Activated T-cell treated with anti-CD3 and anti-CD28 coated beads, Interleukin-2, amount 50 U/mL, for 24 hours (primary cell): ENCODE measurements at places on chromosomes 16 and 17.
A peak's percentile ranks its signal among the peaks of the same experiment; 100 is the strongest.

DNA sequence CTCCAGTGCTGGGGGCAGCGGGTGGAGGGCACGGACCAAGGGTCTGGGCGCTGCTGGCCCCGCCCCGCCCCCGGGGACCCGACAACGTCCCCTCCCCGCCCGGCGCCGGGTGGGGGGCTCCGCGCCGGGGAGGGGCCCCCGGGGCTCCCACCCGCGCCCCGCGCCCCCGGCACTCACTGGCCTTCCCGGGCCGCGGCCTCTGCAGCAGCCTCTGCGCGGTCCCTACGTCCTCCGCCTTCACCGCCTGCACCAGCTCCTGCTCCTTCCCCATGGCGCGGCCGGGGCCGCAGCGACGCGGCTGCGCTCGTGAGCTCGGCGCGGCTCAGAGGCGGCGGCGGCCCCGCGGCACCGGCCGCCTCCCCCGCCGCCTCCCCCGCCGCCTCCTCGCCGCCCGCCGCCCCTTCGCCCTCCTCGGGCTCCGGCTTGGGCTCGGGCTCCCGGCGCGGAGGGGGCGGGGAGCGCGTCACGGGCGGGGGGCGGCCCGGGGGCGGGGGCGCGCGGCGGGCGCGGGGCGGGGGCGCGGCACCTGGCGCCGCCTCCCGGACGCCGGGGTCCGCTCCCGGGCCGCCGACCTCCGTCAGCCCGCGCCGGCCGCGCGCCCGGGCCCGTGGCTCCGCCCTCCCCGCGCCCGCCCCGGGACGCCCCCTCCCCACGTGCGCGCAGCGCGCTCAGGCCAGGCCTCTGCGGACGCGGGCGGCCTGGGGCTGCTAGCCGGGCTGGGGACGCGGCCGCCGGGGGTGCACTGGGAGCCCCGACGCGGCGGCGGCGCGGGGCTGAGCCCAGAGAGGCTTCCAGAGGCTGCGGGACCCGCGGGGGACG, at the start of gene CASKIN1:
TSS of gene CASKIN1 (minus strand) at position 444 of the 819 bp plus-strand sequence. CDS start at position 271, 173 bp downstream.
- no peak for DNase-seq

GRCh38 chr16:74111456-74111982, 185.1 kb upstream of the PSMD7 start:
- DNase-seq = no peak

DNA sequence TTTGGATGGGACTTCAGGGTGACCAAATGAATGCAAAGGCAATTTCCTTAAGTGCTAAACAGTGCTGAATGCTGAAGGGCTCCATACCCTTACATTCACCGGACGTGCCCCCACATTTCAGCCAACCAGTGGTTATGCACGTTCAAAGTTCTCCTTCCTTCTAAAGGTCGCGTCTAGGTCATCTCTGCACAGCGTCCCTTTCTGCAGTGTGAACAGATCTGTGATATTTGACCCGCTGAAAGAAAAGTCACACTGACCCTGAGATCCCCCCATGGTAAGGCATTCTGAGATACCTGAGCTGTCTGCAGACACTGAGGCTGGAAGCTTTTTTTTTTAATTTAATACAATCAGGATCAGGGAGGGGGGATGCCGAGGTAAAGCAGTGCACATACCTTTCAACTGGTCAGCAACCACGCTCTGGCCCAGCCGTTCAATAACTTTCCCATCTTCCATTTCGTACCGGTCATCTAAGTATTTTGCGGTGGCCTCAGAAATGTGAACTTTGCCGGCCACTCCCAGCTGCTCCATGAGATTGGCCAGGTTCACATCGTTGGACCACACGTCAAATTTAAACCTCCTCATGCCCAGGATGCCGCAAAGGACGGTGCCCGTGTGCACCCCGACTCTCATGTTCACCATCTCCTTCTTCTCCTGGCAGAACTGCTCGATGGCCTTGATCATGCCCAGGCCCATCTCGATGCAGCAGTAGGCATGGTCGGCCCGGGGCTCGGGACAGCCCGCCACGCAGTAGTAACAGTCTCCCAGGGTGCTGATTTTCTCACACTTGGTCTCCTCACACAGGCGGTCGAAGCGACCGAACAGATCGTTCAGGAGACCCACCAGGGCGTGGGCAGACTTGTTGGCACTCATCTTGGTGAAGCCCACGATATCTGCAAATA, 2.6 kb downstream of the ADCY9 start:
- no peak for DNase-seq

- DNase-seq = peak; percentile 74
These were observed 115.8 kb downstream of the NPIPB11 start for GRCh38 chr16:29290631-29291247.

DNA sequence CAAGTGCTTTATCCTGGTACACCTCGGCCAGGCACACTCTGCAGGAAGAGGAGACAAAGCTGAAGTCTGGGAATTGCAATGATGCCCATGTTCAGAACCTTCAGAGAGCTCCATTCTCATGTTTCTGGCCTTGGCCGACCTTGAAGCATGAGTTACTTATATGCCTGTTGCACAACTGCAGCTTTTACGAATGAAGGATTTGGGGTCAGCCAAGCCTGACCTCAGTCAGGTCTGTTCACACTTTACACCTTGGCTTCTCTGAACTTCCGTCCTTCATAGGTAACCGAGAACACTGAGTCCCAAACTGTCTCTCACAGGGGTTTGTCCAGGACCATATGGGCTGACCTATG, 66.7 kb downstream of the GTF3C1 start:
- no peak for DNase-seq

GRCh38 chr16:74868501-74868900, 93.9 kb upstream of the FA2H start:
- no peak for DNase-seq

DNA sequence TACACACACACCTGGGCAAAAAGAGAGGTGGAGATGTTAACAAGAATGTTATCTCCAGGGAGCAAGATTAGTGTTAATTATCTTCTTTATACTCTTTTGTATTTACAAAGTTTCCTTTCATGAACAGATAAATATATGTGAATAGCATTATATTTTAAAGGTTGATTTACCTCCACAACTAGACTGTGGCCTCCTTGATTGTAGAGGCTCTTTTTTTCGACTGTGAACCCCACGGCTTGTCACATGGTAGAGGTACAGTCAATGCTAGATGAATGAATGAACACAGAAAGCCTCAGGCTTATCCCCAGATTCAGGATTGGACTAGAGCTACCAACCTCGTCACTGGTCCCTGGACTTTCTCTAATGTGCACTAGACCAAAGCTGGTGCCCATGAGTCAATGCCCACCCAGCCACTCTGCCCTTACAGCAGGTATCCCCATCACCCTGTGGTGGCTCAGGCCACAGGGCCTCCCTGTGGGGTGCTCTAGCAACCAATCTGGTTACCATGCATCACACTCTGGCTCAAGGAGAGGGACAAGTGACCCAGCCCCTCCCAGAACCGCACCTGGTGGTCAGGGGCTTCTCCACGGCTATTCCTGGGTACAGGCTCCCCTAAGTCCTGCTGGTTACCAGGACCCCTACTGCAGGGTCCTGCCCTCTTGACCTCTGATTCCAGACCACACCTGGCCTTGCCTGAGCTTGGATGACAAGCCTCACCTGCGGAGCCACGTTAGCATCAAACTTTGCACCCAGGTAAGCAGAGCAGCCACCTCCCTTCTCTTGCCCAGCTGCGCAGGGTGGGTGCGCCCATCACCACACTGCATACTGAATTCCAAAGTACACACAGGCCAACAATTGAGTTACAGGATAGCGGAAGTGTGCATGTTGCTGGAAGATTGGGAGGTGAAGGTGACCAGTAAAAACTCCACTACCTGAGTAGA, 101.0 kb downstream of the CDYL2 start:
- DNase-seq = no peak

DNA sequence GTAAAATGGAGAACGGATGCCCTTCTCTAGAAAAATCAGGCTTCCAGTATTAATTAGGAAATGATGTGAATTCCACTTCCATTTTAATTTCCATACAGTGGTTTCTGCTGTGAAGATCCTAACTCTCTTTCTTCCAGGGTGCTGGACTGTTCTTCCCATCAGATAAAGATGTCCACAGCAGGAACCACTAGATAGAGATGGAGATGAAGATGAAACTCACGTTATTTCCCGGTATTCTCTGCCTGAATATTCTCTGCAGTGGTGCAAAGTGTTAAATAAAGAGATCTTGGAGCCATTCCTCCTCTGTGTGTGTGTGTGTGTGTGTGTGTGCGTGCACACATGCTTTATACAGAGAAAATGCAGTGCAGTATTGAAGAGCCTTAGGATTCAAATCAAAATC, 727.5 kb downstream of the KCNJ2 start:
- no peak for DNase-seq

- no peak for DNase-seq
These were observed 377.5 kb upstream of the DYNLRB2 start for GRCh38 chr16:80163339-80163738.
